NCI-H2107 (cell line): ENCODE measurements at places on chromosomes 5 and 9.

GRCh38 chr5:88673253-88674105 lies 209.5 kb downstream of the MEF2C start:
- no peak for DNase-seq

GRCh38 chr5:150227036-150227435 lies 37.2 kb downstream of the SLC6A7 start:
- no peak for DNase-seq

- no peak for DNase-seq
These were observed 431.9 kb downstream of the ANXA1 start for GRCh38 chr9:73583576-73583975.

DNA sequence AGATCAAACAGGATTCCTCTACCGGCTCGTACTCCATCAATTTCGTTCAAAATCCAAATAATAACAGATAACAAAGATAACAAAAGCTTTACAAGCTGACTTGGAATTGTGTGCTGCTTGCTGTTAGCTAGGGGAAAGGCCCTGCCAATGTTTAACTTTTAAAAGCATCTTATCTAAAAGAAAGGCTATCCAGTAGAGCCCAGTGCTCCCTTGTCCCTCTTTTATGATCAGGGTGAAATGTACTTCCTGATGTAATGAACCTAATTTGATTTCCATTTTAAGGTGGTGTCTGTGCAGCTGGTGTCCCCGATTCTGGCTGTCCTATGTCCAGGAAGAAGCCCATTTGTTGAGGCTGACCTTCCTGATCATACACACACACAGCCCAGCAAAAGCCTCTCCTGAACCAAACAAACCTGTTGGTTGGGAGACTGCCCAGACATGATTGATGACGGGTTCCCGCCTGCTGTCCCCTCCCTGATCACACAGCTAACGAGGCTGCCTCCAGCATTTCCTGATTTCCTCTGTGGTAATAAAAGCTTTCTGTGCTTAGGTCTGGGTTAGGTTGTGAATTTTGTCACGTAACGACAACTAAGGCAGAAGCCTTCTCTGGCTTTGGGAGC lies 54.1 kb downstream of the PWWP2A start:
- no peak for DNase-seq

- DNase-seq: no peak
These were observed 492.7 kb upstream of the CLINT1 start for GRCh38 chr5:158351485-158352125.
